ENCODE measurements at places on chromosomes 11 and 22. TPM values are rescaled to one million over a fixed set of nuclear protein-coding genes. Genes with fewer than 3 reads are reported as not detected.

Gene TEAD1
- 70.9 TPM for total RNA-seq

Gene MIF
- total RNA-seq = 471 TPM

Gene OR10A2
- total RNA-seq = not detected

Gene OR2AG1
- total RNA-seq = not detected

Gene MUC5AC
- total RNA-seq = not detected
